ENCODE measurements at places on chromosomes 3 and 15.

GRCh38 chr3:132242790-132243189 is 74.4 kb upstream of the ACP3 start:
- DNase-seq = no peak

GRCh38 chr3:106512846-106513245 is 644.0 kb upstream of the CBLB start:
- DNase-seq = no peak

DNA sequence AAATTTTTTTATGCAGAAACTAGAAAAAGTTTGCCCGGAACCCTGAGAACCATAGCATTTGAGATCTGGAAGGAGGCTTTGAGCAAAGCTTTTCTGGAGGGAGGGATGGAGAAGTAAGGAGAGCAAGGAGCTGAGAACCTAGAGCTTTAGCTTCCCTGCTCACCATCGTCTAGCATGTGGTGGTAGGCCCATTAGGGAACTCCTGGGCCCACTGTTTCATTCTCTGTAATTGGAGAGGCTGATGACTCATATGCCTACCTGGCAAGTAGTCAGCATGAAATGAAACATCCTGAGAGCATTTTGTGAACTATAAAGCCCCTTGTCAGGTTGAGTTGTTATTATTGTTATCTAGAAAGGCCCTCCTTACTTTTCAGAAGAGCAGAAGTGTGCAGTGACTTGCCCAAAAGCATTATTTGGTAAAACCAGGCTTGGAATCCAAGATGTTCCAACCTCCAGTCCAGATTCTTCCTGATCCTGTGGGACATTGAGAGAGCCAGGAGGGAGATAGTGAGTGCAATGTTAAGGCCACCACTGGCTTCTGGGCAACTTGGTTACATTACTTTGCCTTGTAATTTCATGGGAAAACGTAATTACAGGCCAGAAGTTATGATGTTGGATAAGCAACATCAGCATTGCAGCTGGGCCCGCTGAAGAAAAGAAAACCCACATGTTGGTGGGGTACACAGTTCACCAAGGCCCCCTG is 104.5 kb upstream of the BFSP2 start:
- no peak for DNase-seq

GRCh38 chr3:129393271-129393670 is 35.2 kb downstream of the EFCAB12 start:
- no peak for DNase-seq

DNA sequence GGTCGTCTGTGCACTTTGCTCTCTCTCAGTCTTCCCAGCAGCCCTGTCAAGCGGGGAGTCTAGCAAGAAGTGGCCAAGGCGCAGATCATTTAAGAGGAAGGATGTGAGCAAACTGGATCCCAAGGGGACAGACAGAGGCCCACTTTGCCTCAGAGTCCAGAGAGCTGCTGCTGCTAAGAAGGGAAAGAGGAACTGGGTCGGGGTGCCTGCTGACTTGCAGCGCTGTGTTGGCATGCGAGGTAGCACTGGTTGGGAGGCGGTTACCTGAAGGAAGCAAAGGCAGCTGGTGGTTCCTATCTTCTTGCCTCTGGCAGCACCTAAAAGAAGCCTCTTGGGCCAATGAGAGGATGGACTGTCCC is 28.1 kb downstream of the SMAD3 start:
- DNase-seq = no peak

DNA sequence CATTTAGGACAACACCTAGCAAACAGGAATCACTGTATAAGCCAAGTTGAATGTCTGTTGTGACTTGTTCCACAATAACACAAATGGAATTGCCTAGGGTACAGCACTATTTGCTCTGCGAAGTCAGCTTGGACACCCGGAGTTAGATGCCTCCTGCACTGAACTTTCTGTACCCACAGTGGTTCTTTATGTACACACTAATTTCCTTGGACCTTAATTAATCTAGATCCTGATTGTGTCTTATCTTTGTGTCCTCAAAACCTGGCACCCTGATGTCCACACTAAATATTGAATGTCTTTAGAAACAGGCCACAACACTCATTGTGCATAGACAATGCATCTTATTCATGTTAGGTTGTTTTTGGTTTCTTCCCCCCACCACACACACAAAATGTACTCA is 278.9 kb upstream of the NR2F2 start:
- DNase-seq = no peak

- no peak for DNase-seq
Measured at GRCh38 chr15:33808720-33809457, 159.4 kb upstream of the CHRM5 start.
